ENCODE measurements at places on chromosomes 1 and 21. TPM values are rescaled to one million over a fixed set of nuclear protein-coding genes. Genes with fewer than 3 reads are reported as not detected.

DNA sequence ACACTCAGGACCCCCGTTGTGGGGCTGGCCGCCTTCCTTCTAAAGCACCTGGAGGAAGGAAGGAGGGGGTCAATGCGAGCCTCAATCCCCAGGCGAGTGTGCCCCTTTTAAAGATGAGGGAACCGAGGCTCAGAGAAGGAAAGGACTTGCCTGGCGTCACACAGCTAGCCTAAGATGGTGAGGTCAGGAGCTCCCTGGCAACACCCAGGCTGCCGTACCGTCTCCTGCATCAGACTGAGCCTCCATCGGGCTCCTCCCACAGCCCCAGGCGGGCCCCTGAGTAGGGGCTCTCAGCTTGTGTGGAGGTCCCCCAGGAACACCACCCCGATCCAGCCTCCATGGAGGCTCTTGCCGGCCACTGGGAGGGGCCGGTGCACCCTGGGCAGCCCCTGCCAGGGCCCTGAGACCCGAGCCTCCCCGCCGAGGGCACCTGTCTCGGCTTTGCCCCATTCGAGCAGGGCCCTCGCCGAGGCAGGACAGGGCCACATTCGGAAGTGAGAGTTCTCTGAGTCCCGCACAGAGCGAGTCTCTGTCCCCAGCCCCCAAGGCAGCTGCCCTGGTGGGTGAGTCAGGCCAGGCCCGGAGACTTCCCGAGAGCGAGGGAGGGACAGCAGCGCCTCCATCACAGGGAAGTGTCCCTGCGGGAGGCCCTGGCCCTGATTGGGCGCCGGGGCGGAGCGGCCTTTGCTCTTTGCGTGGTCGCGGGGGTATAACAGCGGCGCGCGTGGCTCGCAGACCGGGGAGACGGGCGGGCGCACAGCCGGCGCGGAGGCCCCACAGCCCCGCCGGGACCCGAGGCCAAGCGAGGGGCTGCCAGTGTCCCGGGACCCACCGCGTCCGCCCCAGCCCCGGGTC, at the start of gene AIRE:
Gene AIRE (plus strand): TSS at position 739 of the 855 bp plus-strand sequence. CDS start 131 bp downstream, outside the sequence.
- no peak for DNase-seq

- DNase-seq: no peak
Measured at GRCh38 chr21:45158491-45159423, 84.4 kb downstream of the ADARB1 start.

GRCh38 chr21:45177039-45177438, 102.7 kb downstream of the ADARB1 start:
- DNase-seq: no peak

DNA sequence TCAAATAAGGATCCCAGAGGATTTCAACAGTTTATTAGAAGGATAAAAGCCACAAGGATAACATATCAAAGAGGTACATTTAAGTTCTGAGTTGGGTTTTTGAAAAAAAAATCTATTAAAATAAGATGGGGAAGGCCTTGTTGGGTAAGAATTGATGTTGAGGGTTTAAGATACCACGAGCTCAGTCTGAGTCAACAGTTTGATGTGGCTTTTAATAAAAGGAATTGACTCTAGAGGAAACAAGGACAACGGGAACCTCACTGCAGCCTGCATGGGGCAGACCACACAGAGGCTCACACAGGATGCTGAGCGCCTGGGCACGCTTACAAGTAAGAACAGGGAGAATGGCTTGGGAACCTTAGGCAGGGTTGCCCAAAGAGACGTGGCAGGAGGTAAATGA, 107.5 kb downstream of the TIAM1 start:
- no peak for DNase-seq

DNA sequence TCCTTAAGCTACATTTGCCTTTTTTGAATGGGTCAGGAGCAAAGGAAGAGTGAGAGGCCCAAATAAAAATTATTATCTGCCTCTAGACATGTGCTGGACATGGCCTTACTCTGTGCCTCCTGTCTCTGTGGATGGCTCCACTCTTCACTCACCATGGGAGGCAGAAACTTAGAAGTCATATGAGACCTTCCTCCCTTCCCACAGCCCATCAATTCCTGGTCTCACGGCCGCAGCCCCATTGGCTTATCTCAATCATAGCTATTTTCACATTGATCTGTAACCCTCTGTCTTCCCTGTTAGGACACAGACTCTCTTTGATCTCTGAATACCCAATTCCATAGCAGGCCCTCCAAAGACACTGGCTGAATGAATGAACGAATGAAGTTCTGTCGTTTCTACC, 14.2 kb upstream of the ADORA1 start:
- DNase-seq: no peak

DNA sequence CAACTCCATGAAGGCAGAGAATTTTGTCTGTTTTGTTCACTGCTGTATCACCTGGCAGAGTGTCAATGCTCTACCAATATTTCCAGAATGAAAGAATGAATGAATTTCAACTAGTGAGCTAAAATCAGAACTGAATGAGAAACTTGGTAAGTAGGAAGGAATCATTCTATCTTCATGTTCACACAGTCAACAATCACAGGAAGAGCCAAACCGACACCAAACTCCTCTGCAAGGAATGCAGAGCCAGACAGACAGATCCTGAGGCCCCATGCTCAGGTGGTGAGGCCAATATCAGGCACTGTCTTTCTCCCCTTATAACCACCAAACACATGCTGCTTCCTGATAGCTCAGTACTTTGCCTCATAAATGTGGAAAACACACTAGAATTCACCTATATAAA, 139.1 kb downstream of the SLC45A1 start:
- DNase-seq: no peak

GRCh38 chr21:14926186-14926585, 138.6 kb downstream of the NRIP1 start:
- DNase-seq: no peak

- no peak for DNase-seq
Measured at GRCh38 chr1:77672374-77672773, 10.1 kb downstream of the ZZZ3 start.

GRCh38 chr1:62841587-62842169, 57.7 kb downstream of the ATG4C start:
- peak; percentile 54 for DNase-seq

DNA sequence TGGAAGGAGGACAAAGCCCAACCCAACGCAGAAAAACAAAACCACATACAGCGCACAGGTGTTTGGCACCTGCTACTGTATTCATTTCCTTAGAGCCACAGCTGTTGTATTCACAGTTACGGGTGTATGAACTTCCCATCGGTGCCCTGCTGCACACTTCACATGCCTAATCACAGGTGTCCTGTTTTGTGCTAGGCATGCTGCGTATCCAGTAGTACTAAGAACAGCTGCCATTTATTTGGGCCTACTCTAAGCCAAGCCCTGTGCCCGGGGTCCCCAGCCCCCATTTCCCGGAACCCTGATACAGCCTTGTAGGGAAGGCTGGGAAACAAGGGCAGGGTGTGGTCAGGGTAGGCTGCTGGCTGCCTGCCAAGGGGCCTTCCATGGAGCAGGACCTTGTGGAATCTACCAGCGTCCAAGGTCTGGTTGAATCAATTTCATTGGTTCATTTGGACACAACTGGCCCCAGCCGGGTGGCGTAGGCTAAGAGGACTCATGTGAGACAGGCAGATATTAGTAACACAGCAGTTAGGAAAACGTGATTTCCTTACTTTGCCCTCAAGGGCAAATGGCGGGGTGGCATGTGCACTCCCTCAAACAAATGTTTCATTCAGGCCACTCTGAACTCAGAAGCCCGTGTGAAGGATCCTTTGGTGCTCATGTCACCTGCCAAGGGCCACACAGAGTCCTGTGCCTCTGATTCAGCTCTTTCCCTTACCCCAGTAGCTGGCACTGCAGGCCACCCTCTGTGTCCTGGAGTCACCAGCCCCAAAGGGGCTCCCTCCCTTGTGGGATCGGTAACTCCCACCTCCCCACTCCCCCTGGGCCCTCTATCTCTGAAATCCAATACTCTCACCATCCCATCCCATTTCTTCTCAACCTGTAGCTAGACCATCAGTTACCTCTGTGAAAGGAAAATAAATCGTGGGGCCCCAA, 986 bp upstream of the RNF186 start:
- DNase-seq: peak; percentile 77

DNA sequence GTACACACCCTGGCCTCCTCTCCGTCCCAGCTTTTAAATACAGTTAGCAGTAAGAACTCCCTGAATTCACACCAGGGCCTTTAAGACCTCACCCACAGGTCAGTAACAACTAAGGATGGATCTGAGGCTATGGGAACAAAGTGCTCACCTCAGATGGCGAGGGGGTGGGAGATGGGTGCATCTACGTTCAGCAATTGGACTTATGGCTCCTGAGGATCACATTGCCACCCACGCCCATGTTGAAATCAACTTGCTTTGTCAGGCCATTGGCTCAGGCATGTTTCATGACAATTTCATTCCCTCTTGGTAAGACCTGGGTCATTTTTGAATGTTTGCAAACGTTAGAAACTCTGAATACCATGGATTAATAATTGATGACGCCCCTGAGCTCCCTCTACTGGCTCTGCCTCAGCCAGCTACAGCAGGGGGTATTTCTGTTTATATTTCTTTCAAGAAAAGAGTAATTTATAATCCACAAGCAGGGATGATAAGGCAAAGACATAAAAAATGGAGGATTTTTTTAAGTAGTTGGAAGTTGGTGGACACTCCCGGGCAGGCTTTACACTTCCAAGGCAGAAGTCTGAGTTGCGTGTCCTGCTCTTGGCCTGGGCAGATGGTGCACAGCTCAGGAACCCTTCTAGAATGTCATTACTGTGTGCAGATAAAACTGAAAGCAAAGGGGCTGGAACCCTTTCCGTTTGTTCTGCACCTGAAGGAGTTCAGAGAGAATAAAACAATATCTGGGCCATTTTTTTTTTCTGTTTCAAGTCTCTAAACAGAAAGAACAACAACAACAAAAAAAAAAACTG, 13.7 kb upstream of the LBR start:
- peak; percentile 87 for DNase-seq

- no peak for DNase-seq
Measured at GRCh38 chr1:31869449-31869848, 53.6 kb upstream of the SPOCD1 start.

DNA sequence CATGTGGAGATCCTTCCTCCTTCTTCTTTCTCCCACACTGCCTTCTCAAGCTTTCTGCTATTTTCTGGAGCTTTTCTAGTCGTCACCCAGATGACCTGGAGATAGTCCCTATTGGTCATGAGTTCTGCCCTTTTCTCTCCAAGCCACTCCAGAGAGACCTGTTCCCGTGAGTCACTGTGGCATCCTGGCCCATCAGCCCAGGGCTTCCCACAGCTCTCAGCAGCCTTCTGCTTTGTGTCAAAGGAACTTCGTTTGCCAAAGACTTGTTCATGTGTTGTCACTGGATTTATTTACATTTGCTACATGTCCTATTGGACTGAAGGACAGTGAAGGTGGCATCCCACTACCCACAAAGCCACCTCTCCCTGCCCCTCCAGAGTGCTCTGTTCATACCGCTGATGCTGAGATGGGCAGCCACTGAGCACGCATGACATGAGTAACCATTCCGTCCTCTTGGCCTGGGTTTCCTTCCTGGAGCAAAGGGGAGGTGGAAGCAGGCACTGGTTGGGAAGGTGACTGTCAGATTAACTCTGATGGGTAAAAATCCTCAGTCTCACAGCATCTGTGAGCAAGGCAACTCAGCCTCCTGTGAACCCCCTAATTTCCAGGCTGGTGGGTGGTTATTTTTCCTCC, 119.2 kb downstream of the EDEM3 start:
- DNase-seq: no peak

DNA sequence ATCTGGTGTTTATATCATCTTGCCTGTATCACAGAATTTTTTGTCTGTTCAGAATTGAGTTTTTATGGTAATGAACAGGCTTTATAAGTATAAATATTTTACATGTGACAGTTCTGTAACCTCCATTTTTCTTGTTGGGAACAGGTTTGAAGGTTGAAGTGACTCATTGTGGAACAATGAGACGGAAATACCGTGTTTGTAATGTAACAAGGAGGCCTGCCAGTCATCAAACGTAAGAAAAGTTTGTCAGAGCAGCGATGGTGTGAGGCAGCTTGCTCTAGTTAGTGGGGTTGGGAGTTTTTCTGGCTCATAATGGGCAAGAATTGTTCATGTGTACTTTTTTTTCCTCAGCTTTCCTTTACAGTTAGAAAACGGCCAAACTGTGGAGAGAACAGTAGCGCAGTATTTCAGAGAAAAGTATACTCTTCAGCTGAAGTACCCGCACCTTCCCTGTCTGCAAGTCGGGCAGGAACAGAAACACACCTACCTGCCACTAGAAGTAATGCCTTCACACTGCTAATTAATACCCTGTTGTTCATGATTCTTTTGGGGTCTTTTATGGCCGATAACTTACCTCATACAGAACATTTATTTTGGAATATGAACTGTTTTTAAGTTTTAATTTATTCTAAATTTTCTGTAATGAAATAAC, 75.2 kb upstream of the TEKT2 start:
- peak; percentile 12 for DNase-seq

GRCh38 chr1:36934061-36934460, 100.3 kb downstream of the GRIK3 start:
- DNase-seq: no peak

DNA sequence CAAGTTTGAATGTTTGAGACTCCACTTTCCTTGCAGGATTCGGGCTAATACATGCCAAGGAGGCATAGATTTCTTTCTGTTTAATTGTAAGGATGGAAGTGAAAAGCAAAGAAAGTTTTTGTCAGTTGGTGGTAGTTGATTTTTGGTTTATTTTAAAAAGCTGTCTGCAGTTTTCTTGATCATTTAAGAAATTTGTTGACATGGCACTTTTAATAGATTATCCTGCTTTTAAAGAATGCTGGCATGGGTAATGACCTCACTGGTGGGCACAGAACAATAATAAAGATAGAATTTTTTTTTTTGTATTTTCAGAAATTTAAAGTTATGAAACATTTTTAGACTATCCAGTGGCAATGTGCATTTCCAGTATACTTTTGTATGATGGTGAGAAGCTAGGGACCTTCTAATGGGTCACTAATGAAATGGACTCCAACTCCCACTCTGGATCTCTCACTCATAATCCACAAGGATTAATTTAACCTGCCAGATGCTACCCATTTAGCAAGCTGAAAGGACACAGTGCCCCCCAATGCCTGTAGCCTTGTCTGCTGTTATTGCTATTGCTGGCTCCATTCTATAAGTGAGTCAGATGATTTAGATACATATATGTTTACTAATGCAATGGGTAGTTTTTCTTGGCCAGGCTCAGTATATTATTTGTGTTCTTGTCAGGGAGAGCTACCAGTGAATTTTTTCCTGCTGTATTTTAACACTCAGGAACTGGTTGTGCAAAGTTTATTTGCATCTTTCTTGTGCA, 190.2 kb upstream of the SGIP1 start:
- no peak for DNase-seq

- DNase-seq: no peak
Measured at GRCh38 chr1:183920651-183921050, 115.7 kb downstream of the RGL1 start.

Gene LCE1D
- not detected for total RNA-seq

Gene TCHH
- not detected for total RNA-seq

Gene S100B
- not detected for total RNA-seq

Gene LCE6A
- not detected for total RNA-seq

Gene SH2D2A
- total RNA-seq: 0.73 TPM

Gene MYOM3
- 16.5 TPM for total RNA-seq

Gene TADA1
- total RNA-seq: 28.3 TPM

Gene SLC6A17
- not detected for total RNA-seq

Gene OR2L8
- total RNA-seq: not detected

Gene NBPF10
- 0.49 TPM for total RNA-seq
